ENCODE measurements at places on chromosomes 11 and 22. TPM values are rescaled to one million over a fixed set of nuclear protein-coding genes. Genes with fewer than 3 reads are reported as not detected.

The NXPE1 gene
- not detected for polyA plus RNA-seq

The L3MBTL2 gene
- 15.2 TPM for polyA plus RNA-seq

The TMPRSS4 gene
- polyA plus RNA-seq, result 0.32 TPM

- DNase-seq, result peak; percentile 12
Observed at GRCh38 chr11:22304337-22304961, 33.7 kb upstream of the SLC17A6 start.

GRCh38 chr11:27573024-27573423 is 66.5 kb upstream of the LIN7C start:
- no peak for DNase-seq

All from HepG2 (cell line).